ENCODE measurements at places on chromosomes 12 and 14.

DNA sequence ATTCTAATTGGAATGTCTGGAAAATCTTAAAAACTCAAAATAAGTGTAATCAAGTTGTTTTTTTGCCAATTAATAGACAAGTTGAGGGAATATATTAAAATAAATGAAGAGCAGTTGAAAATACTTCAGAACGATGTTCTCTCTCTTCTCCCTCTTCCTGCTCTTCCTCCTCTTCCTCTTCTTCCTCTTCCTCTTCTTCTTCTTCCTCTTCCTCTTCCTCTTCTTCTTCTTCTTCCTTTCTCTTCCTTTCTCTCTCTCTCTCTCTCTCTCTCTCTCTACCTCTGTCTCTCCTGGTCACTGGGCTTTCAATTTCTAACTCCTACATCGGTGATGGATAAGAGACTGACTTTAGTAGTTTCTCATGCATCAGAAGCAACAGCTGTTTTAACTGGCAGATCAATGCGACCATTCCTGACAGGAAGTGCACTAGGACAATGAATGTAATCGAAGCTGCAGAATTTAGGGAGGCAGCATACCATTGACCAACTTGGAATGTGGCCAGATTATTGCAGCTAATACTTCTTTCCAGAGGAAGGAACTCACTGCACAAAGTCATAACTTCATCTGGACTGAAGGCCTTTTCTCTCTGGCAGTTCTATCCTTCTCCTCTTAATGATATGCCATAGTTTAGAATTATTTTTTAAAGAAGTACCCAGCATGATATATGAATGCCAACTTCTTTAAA lies 13.8 kb upstream of the TMTC2 start:
- no peak for DNase-seq

DNA sequence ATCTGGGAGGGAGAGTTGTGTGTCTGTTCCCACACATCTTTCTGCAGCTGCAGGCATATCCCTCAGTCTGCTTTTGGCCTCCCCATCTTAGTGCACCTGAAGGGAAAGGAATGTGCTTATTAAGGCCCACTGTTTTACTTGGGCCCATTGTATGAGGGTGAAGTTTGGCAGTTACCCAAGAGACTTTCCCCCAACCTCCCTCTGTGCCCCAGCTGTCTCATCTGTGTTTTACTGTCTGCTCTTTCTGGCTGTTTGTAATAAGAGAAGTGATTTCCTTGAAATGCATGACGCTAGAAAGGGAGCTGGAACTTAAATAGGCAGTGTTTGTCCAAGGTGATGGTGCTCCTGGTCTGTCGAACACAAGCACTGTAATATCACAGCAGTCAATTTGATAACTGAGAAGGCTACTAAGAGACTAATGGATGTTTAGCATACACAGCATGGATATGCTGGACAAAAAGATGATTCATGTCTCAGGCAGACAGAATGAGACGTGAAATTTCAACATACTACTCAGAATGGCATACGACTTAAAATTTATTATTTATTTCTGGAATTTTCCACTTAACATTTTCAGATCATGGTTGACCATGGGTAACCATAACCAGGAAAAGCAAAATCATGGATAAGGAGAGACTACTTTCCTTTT lies 43.6 kb downstream of the FSCB start:
- no peak for DNase-seq

GRCh38 chr12:19597167-19598026 lies 158.1 kb downstream of the AEBP2 start:
- DNase-seq, result no peak

GRCh38 chr12:9694241-9694640 lies 24.7 kb downstream of the CLEC2D start:
- no peak for DNase-seq

DNA sequence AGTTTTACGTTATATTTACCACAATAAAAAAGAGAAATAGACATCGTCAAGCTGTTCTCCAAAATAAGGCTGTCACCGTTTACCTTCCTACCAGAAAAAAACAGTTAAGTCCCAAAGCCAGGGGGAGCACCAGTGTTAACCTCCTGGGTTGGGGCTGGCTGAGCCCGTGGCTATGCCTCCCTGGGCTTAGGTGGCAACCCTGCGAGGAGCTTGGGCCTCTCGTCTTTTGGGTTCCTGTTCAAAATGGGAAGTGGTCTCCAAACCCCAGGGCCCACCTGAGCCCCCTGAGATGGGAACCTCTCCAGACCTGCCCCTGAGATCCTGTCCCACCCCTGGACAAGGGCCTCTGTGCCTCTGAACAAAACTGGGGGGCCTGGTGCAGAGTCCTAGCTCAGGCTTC lies 22.9 kb downstream of the PACS2 start:
- DNase-seq, result no peak

- no peak for DNase-seq
Measured at GRCh38 chr12:13602172-13602571, 379.2 kb downstream of the GRIN2B start.

- DNase-seq, result no peak
Measured at GRCh38 chr14:69351385-69351784, 46.7 kb downstream of the ERH start.

- DNase-seq, result peak; percentile 36
Measured at GRCh38 chr12:109461049-109461845, 15.9 kb downstream of the KCTD10 start.

DNA sequence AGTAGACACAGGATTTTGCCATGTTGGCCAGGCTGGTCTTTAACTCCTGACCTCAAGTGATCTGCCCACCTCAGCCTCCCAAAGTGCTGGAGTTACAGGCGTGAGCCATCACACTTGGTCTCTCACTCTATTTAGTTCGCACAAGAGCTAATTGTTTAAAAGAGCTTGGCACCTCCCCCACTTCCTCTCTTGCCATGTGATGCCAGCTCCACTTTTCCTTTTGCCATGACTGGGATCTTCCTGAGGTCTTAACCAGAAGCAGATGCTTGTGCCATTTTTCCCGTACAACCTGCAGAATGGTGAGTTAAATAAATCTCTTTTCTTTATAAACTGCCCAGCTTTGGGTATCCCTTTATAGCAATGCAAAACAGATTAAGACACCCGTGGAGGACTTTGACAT lies 200.1 kb upstream of the FRMD6 start:
- DNase-seq, result no peak

DNA sequence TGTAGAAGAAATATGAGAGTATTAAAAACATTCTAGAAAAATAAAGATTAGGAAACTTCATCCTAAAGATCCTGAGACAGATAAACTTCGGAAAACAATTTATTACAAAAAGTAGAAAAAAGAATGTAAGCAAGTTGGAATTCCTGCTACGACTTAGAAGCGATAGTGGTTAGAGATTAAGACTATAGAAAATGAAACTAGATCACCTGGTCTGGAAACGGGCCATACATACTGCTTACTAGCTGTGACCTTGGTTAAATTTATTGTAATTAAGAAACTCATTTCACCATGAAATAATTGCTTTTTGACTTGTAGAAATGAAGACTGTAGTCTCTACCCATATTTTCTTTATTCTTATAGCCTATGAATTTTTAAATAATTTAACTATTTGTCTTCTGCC lies 614.1 kb downstream of the SLC16A7 start:
- DNase-seq, result no peak

DNA sequence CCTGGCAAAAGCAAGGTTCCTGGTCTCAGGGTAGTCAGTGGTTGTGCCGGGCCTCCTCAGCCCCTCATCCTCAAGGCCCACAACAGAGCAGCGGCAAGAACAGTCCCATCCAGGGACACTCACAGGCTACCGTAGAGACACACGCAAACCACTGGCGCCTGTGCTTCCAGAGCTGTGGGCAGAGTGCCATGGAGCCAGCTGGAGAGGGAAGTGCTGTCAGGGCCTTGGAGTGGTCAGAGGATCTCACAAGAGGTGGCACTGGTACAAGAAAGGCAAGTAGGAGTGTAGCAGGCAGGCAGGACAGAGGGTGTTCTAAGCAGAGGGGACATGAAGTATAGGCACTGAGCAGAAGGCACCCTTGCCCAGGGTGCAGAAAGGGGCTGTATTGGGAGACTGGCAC lies 34.6 kb downstream of the ANKRD9 start:
- DNase-seq, result peak; percentile 26

- DNase-seq, result no peak
Measured at GRCh38 chr12:1122786-1123185, 131.8 kb downstream of the ERC1 start.

- no peak for DNase-seq
Measured at GRCh38 chr12:127720334-127720733, 546.6 kb upstream of the TMEM132C start.

DNA sequence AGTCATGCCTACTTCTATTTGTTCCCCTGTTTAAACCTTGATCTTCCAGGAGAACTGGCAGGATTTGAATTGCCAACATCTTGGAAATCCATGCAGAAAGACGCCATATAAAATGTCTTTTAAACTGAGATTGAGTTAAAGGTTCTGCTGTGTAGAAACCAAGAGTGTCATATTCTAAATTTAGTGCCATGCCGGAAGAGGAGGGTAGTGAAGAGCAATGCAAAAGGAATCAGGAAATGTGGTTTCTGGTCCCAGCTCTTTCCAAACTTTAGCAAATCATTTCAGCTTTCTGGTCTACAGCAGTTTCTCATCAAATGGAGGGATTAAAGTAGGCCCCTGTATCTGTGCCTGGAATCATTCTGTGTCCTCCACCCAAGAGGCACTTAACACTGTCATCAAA lies 85.7 kb downstream of the BTG1 start:
- DNase-seq, result peak; percentile 74

DNA sequence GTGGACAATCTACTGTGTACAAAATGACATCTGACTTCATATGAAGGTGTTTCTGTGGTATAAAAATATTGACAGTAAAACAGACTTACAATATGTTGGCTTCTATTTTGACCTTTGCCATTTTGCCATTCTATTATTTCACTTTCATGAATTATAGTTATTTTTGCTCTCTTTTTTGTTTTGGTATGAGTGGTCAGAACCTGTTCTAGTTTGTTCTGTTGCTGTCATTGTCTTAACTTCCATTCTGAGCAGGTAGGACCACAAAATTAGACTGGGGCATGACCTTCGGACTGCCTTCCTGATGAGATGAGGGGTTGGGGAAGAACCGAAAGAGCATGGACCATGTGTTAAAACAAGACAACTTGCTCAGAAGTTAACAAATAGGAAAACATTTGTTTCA lies 36.5 kb upstream of the IFNG-AS1 start:
- DNase-seq, result no peak

DNA sequence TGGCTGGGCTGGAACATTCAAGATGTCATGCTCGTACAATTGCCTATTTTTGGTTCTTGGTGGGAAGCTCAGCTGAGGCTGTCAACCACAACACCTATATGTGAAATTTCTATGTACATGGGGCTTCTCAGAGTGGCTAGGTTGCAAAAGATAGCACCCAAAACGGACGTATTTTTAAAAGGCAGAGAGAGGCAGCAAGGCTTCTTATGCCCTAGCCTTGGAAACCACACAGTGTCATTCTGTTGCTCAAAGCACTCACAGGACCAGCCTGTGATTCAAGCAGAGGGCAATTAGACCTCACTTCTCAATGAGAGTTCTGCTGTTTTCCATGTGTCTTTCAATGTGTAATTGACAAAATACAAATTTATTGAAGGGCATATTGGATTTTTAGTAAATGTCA lies 134.0 kb downstream of the GXYLT1 start:
- DNase-seq, result no peak

- DNase-seq, result no peak
Measured at GRCh38 chr14:93037351-93037750, 78.4 kb downstream of the ITPK1 start.

DNA sequence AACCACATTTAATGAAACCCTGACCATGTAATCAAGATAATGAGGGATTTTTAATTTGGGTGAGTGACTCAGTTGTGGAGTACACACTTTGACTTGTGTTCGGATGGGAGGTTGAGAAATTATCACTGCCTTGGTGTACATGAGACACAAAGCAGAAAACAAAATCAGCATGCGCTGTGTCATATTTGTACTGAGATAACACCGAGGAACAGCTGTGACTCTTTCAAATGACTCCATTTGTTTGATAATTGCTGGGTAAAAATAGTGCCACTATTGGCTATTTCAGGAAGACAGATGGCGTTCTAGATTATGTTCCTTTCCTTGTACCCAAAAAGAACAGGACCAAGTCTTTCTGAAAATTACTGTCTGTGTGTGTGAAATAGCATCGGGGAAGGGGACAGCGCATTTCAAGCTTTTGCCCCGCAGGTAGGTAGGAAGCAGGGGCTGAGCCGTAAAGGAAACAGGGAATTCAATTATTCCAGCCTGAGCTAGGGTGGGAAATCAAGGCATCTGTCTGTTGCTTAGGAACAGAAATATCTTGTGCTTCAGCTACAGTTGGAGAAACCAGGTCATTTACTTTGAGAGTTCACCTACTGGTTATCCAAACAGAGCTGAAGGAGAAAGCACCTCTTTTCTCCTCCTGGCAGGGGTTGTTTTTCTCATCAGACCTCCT lies 114.3 kb downstream of the SNAPC1 start:
- DNase-seq, result no peak

DNA sequence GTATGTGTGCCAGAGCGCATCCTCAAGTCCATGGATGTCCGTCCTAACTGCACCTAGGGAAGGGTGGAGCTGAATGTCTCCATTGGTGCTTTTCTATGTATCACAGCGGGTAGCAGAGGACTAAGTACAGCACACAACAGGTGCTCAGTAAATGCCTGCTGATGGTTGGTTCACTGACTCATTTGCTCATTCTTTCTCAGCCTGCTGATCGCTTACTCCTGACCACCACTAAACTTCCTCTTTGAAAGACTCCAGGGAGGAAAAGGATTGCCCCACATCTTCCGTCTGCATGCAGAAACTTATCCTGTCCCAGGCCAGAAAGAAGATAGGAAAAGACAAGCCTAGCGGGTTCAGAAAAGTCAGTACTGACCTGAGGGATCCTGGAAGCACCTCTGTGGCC lies 66.3 kb downstream of the B4GALNT3 start:
- no peak for DNase-seq

DNA sequence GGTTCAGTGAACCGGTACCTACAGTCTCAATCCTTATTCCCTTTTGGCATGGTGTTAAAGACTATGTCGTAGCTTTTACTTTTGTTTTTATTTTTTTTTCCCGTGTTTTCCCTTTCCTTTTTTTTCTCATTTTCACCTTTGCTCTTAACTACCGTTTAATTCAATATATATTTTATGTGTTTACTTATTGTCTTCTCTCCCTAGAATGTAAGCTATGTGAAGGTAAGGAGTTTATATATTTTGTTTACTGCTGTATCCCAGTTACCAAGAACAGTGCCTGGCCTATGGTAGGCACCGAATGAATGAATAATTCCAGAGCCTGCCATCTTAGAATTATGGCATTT lies 261 bp upstream of the MLH3 start:
- no peak for DNase-seq

Measured in astrocyte of the spinal cord (primary cell).